Activated CD4-positive, alpha-beta T cell treated with anti-CD3 and anti-CD28 coated beads for 24 hours (primary cell): ENCODE measurements at places on chromosomes 11 and 22.

DNA sequence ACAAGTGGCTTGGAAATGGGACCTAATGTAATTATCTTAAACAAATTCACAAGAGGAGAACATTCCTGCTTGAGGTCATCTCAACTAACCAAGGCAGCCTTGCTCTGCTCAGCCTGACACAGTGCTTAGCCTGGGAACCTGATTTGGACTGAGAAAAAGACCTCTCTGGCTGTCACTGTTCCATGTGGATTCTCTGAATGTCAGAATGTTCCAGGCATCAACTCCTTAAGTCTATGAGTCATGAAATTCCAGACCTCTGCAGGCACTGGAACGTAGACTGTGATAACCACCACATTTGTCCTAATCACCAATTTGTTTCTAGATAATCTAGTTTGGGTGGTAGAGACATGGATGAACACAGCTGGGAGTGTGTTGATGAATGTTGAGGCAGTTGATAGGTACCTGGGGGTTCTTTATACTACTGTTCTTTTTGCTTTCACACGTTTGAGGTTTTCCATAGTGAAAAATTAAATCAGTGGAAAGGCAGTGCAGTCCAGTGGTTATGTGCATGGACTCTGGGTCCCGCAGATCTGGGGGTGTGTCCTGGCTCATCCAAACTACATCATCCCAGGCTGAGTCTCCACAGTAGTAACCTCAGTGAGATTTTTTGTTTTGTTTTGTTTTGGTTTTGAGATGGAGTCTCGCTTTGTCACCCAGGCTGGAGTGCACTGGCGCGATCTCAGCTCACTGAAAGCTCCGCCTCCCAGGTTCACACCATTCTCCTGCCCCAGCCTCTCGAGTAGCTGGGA is 269.6 kb downstream of the MN1 start:
- no peak for DNase-seq

- DNase-seq: no peak
Measured at GRCh38 chr11:109222761-109223160, 199.2 kb upstream of the C11orf87 start.

GRCh38 chr22:46737976-46738646 is at the start of gene CERK:
Gene CERK (minus strand): TSS chr22:46738252. CDS start chr22:46738148, 104 bp downstream.
- DNase-seq: peak; percentile 44

- no peak for DNase-seq
Measured at GRCh38 chr11:17267576-17267975, 9.0 kb upstream of the NUCB2 start.

DNA sequence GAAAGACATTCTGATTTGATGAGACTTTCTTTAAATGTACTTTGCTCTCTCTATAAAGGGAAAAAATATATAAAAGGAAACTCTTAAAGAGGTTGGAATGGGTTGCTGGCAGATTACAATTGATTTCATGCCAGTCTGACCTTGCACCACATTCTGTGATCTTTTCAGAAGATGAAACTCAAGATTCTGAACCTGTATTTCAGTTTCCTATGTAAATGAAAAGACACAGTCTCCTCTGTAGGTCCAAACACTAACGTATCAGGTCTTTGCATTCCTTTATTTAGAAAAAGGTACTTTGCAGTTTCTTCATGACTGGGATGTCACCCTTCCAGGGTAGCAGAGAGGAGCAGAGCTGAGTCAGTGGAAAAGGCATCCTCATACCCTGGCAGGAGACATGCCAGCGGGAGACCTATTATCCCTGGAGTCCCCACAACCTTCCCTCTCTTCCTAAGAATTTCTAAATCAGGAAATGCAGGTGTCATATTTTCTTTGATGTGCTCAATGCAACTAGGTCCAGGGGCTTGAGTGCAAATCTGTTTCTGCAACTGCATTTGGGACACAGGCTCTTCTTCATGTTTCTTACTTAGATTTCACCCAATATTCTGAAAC is 282.6 kb downstream of the CADM1 start:
- no peak for DNase-seq
